ENCODE measurements at places on chromosomes 4 and X.

- no peak for DNase-seq
Measured at GRCh38 chr4:26884486-26884988, 23.9 kb downstream of the STIM2 start.

- no peak for DNase-seq
Measured at GRCh38 chrX:16903274-16904022, 33.3 kb upstream of the RBBP7 start.

GRCh38 chrX:121921258-121921657 is 873.8 kb downstream of the GLUD2 start:
- DNase-seq, result no peak

DNA sequence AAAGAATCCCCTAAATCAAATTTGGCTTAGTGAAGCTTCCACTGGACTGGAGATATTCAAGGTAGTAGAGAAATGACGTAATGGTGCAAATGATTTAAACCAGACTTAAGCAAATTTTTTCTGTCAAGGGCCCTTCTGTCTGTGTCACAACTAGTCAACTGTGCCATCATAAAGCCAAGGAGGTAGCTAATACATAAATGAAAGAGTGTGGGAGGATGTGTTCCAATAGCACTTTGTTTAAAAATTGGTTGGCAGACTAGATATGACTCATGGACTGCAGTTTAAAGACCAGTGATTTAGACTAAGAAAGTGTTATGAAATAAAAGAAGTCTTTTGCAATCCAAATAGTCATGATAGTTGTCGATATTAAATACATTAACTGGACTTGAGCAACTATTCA is 24.3 kb upstream of the TEX13C start:
- DNase-seq, result no peak

- no peak for DNase-seq
Measured at GRCh38 chrX:79263550-79263949, 103.6 kb downstream of the ITM2A start.

DNA sequence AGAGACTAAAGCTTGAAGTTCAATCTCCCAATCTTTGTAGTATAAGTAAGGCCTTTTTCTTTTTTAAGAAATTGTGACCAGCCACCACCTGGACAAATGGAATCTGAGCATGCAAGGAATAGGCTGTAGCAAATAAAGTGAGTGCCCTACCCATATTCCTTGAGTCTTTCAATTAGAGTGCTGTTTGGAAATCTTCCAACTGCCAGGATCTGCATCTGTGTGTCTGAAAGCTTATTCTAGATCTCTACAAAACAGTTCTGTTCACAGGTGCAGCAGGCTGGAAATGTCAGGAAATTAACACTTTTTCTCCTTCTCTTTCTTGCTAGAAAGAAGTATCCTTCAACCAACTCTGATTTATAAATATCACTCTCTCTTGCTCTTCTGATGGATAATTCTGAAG is 76.7 kb upstream of the NDST3 start:
- no peak for DNase-seq

GRCh38 chrX:10457092-10457491 is 163.3 kb downstream of the MID1 start:
- no peak for DNase-seq

- DNase-seq, result no peak
Measured at GRCh38 chrX:41419082-41419481, 28.1 kb upstream of the NYX start.

DNA sequence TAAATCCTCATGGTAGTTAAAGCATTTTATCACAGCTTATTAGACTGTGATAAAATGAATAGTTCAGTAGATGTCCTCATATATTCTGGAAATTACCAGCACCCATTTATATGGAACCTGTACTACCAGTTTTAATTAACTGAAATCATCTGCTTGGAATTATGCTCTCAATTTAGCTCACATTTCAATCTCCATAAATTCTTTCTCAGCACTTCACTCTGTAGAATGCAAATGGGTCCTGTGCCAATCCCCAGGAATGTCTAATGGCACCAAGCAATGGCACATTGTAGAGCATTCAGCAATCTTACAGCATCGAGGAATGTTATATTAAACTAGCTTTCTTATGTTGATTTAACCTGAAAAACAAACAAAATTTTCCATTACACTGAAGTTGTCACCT is 355.1 kb downstream of the PDHA2 start:
- no peak for DNase-seq

- no peak for DNase-seq
Measured at GRCh38 chr4:71550220-71551165, 211.7 kb downstream of the SLC4A4 start.

DNA sequence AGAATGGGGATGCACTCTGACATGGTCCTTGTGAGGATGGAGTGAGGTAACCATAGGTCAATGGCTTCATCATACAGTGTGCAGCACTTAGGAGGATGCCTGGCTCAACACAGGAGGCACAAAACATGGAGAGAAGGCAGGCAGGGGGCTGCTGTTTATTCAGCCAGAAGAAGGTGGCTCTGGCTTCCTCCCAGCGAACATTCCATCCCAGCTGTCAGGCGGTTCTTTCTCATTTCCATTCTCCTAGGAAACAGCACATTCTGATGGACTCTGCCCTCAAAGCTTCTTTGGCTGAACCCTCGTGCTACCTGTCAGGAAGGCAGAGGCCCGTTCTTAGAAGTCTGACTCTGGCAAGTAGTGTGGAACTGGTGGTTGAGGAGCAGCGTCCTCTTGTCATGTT is 18.6 kb downstream of the STK32B start:
- DNase-seq, result no peak

- no peak for DNase-seq
Measured at GRCh38 chrX:46687619-46688018, 71.3 kb downstream of the SLC9A7 start.

GRCh38 chr4:5760936-5761480 is 50.0 kb downstream of the EVC start:
- DNase-seq, result no peak

DNA sequence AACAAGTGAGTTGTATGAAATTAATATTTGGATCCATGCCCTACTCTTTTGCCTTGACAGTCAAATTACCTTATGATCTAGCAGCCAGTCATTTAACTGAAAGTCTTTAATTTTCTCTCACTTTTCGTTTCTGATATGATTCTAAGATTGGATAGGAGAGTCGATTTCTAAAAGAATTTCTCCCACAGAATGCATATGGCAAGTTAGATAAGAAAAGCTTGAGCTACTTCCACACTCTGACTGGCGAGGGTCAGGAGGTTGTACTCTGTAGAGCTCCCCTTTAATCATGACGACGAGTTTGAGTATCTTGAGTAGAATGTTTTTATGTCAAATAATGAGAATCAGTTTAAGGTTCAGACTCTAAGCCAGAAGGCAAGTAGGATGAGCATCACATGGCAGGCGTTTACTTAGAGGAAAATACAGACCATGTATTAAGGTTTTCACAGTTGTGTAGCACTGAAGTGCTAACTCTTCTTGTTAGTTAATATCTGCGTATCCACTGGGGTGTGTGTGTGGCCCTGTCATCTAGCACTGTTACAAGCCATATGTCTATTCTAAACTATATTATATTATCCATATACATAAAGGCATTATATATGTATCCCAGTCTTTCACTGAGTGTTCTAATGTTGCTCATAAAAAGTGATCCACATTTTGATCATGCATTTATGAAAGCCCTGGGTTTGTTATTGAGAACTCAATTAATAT is 37.8 kb downstream of the LRP2BP start:
- DNase-seq, result no peak
